Activated CD4-positive, CD25-positive, alpha-beta regulatory T cell treated with anti-CD3 and anti-CD28 coated beads, Interleukin-2, amount 50 U/mL, for 16 hours (primary cell): ENCODE measurements at places on chromosomes 13 and 19.

GRCh38 chr13:80655778-80656511 lies 315.0 kb upstream of the SPRY2 start:
- DNase-seq: no peak

GRCh38 chr19:10881403-10882107 lies 10.2 kb downstream of the CARM1 start:
- DNase-seq: no peak

DNA sequence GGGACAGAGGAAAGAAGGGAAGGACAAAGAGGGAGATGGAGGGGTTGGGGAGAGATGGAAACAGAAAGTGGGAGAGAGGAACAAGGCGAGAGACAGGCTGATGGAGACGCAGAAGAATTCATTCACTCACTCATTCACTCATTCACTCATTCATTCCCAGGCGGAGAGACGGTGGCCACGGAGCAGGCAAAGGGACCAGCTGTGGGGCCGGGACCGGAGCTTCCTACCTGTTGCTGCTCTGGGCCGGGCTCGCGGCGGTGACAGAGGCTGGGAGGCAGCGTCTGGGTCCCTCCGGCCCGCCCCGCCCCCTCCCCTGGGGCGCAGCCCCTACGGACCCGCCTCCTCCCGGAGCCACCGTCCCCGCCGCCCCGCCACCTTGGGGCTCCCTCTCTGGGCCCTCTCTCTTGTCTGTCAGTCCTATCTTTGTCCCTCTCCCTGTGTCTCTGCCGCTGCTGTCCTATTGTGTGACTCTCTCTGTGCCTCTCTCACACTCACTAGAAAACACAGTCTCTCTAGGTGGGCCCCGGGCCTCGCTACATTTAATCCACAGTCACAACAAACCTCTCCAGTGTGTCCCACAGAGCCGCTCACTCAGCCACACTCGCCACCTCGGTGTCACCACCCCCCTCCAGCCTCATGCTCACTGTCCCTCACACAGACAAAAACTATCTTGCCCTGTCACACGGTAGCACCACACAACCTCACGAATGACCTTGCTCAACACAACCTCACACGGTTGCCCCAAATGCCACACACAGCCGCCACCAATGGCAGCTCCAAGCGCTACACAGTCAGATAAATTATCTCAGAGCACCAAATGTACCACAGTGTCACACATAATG lies at the start of gene GNG8:
GNG8 (minus strand) TSS at position 283 of the 842 bp plus-strand sequence. CDS start 1,520 bp downstream, outside the sequence.
- DNase-seq: no peak

- no peak for DNase-seq
Measured at GRCh38 chr13:33110713-33111413, 94.6 kb downstream of the KL start.

- no peak for DNase-seq
Measured at GRCh38 chr19:22595918-22596341, 38.2 kb upstream of the ZNF492 start.

- DNase-seq: no peak
Measured at GRCh38 chr13:74682746-74683145, 548.5 kb upstream of the KLF12 start.

- no peak for DNase-seq
Measured at GRCh38 chr13:94459116-94459515, 20.4 kb downstream of the DCT start.

DNA sequence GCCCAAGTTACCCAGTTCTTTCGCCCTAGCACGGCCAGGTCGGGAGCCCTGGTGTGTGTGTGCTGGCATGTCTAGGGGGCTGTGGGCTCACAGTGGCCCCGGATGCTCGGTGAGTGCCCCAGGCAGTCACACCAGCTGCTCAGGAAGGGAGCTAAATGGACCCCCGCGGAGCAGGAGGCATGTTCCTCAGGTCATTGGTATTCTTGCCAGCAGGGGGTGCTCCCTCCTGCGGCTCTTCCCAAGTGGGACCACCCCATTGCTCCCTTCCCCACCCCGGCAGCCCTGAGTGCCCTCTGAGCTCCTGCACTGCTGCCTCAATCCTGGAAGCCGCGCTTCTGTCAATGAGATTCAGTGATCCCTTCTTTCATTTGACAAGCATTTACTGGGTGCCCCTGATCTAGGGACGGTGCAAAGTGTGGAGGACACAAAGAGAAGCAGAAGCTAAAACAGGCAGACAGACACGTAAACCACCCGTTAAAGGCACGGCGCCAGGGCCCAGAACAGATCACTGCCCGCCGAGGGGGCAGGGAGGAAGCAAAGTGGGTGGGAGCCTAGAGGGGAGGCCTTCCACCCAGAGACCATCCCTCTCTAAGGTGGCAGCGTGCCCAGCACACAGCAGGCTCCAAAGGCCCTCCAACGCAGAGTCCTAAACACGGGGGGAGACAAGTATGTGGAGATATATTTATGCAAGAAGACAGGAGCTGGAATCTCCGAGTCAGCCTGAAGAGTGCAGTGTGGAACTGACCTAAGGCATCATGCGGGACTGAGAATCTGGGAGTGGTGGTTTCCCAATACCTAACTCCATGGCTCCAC lies 5.2 kb upstream of the ADPRHL1 start:
- no peak for DNase-seq

- no peak for DNase-seq
Measured at GRCh38 chr13:50626101-50626547, 217.4 kb downstream of the DLEU7 start.

DNA sequence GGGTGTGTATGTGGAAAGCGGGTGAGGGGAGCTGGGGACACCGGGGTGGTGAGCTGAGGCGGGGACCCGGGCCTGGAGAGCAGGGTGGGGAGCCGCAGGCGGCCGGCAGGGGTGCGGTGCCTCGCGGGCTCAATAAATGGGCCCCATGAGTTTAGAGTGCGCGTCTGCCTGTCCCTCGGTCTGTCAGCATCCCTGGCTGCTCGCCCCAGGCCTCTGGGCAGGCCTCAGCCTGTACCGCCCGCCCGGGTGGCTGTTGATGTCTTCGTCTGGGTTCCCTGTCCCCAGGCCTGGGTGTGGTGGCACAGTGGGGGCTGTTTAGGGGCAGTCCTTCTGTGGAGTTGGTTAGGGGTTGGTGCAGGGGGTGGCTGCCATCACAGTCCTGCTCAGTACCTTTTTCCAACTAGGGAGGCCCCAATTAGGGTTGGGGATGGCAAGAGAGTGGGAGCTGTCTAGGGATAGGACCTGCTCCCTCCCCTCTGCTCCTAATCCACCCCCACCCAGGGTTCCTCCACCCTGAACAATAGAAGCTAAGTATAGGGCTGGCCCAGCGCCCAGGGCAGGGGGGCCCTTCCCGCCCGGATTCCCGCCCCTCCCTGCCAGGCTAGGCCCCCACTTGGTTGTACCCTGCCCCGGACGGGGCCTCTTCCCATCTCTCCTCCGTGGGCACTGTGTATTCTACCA lies 12.2 kb downstream of the CIC start:
- DNase-seq: no peak

GRCh38 chr19:42276284-42276683 lies 7.2 kb downstream of the CIC start:
- DNase-seq: no peak

DNA sequence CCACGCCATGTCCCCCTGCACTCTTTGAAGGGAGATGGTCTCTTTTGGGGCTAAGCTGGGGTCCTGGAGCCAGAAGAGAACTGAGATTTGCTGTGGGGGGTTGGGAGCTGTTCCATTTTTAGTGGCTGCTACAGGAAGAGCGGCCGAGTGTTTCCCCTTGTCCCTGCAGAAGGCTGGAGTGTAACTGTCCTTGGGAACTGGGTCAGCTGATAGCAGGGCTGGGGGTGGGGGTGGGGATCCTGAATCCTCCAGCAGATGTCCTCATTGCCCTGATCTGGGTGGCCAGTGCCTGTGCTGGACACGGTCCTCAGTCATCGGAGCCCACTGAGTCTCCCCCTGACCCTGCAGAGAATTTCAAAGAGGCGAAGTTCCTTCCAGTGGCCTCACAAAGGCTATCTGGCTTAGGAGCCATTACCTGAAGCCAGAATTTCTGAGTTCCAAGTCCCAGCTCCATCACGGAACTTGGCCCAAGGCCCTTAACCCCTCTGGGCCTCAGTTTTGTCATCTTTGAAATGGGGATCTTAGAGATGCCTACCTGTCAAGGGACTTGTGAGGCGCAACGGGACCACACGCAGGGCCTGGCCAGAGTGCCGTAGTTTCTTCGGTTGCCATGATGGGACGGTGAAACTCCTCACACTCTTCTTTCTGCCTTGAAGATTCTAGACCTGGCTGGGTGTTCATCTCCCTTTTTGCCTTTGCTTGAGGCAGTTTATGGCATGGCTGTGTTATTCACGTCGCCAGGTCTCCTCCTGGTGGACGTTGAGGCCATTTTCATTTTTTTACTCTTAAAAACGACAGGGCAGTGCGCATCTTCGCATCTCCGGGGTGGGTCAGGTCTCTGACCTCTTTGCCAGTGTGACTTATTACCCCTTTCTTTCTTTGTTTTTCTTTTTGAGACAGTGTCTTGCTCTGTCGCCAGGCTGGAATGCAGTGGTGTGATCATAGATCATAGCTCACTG lies 51.9 kb downstream of the DNM2 start:
- DNase-seq: no peak

- no peak for DNase-seq
Measured at GRCh38 chr13:34034411-34034810, 216.5 kb downstream of the RFC3 start.

GRCh38 chr19:52188822-52189734 lies 774 bp upstream of the PPP2R1A start:
- DNase-seq: no peak

GRCh38 chr19:44576843-44577565 lies 36.4 kb upstream of the IGSF23 start:
- DNase-seq: no peak

- DNase-seq: no peak
Measured at GRCh38 chr13:52103386-52103785, 25.5 kb downstream of the NEK5 start.

GRCh38 chr19:31266731-31267130 lies 82.5 kb downstream of the TSHZ3 start:
- no peak for DNase-seq

DNA sequence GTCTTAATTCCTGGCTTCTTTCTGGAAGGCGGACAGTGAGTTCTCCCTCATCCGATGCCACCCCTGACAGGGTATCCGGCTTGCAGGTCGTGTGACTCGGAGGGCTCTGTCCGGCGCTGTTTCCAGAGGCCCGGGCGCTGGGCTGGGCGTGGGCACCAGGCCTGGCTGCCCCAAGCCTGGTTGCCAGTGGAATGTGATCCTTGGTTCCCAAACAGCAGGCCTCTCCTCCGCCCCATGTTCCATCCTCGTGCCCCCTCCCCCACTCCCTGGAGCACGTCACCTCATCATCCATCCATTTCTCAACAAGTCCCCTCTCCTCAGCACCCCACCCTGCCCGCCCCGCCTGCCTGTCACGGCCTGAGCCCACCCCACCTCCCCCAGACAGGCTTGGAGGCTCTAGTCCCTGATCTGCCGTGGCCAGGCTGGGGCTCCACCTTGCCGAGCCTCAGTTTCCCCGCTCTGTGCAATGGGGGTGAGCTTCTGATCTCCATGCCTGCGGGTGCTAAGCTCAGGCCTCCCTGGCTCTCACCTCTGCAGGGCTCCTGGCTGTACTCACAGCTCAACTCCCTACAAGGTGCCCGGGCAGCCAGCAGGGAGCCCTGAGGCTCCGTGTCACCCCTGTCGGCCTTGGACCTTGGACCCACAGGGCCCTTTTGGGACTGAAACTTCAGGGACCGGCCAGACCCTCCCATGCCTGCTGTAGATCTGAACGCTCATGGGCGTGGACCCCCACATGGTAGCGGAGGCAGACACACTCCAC lies 2.3 kb downstream of the TBXA2R start:
- DNase-seq: no peak

- no peak for DNase-seq
Measured at GRCh38 chr19:39539165-39539517, 820 bp downstream of the EID2 start.

GRCh38 chr19:55661826-55662225 lies 7.0 kb downstream of the U2AF2 start:
- no peak for DNase-seq

- no peak for DNase-seq
Measured at GRCh38 chr19:1658150-1659083, 6.0 kb upstream of the TCF3 start.

DNA sequence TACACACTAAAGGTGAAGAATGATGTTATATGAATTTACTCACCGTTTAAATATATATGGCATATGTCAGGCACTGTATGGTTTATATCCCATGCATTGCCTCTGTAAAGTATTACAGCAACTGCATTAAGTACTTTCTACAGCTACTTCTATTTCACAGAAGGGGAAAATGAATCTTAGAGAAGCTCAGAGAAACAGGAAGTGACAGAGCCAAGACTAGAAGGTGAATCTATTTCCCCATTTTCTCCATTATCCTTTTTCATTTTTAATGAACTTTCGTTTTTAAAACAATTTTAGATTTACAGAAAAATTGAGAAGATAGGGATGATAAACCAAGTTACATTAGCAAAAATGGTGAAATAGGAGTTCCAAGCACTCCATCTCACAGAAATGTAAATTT lies 863.3 kb downstream of the UQCRFS1 start:
- DNase-seq: no peak

GRCh38 chr19:31347354-31347753 lies 1.9 kb downstream of the TSHZ3 start:
- no peak for DNase-seq

DNA sequence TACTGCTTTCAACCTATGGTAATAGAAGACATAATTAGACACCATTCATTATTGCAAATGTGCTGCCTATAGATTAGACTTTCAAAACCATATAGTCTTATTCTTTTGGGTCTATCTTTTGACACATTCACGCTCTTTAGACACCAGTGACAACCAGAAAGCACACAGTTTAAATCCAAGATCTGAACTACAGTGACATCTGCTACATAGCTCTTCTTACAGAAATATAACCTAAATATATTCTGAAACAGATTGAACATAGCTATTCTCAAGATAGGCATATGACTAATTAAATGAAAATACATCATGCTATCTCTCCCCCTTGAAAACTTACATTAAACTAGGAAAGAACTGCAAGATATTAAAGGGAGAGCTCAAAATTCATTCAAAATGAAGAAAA lies 514.2 kb upstream of the SLITRK6 start:
- DNase-seq: no peak

GRCh38 chr19:35585848-35586247 lies at the start of gene PMIS2:
PMIS2 (plus strand) TSS chr19:35586173; CDS start chr19:35586260, 87 bp downstream.
- DNase-seq: no peak

GRCh38 chr13:59846845-59847620 lies 316.7 kb downstream of the DIAPH3 start:
- DNase-seq: no peak

DNA sequence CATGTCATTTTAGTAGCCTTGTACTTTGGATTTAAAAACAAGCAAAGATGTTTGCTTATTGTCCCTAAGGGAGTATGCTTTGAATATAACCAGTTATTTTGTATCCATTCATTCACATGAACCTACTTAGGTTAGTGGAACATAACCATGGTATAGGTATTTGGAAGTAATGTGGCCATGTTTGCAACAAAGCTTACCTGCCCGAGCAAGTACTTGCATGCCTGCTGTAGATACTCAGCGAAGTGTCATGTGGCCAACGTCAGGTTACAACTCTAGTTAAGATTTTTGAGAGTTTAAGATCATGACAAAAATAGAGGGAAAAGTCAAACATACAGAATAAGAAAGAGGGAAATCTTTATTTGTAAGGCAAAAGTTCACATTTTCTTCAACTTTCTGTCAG lies 57.2 kb downstream of the COG6 start:
- DNase-seq: no peak
